ENCODE measurements at places on chromosomes 12 and 14.
A peak's percentile ranks its signal among the peaks of the same experiment; 100 is the strongest.

GRCh38 chr12:88638388-88638787 lies 58.1 kb upstream of the KITLG start:
- DNase-seq, result no peak

- DNase-seq, result no peak
These were observed 107.3 kb downstream of the RIMBP2 start for GRCh38 chr12:130608831-130609230.

GRCh38 chr12:116736962-116737773 lies 701 bp downstream of the SPRING1 start:
- peak; percentile 50 for DNase-seq

DNA sequence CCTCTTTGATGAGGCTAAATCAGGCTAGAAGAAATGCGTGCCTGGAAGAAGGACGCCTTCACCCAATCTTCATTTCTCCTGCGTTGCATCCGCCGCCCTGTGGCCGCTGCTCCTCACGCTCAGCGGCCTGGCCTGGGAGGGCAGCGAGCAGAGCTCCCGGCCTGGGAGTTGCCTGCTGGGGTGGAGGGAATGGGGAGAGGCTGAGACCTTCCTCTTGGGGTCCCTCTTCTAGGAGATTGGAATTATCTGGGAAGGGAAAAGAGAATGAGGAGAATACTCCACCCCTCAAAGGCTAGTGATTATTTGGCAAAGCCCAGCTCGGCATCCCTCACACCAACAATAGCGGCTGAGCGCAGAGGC lies 2.4 kb upstream of the HOXC12 start:
- DNase-seq, result peak; percentile 64

DNA sequence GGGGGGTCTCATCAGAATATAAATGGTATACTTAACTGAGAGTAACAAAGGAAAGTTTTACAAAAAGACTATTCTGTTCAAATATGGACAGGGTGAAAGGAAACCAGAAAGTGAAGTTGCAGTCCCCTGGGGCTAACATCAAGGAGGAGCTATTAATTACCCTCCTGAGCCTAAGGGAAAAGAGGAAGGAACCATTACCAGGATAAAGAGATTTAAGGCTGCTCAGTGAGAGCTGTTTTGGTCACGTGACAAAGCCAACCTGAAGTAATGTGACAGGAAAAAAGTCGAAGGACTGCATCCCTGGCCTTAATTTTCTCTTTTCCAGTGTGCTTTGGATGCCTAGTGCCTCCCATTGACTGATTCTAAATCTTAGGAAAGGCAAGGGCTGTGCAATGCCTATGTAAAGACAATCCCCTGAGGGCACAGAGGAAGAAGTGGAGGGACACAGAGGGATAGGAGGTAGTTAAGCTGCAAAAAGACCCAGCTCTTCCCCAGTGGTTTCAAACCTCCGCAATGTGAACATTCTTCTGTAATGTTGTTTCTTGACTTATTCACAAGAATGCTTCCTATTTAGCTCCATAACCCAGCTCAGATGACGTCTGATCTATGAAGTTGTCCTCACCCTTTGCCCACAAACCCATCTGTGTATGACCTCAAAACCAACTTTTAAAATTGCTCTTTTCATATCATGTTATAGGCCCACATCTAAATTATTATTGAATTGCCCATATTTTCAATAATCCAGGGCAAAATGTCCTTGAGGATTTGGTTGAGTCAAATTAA lies 187.7 kb upstream of the DCN start:
- no peak for DNase-seq

GRCh38 chr12:68121143-68121542 lies 38.4 kb downstream of the IFNG start:
- no peak for DNase-seq

DNA sequence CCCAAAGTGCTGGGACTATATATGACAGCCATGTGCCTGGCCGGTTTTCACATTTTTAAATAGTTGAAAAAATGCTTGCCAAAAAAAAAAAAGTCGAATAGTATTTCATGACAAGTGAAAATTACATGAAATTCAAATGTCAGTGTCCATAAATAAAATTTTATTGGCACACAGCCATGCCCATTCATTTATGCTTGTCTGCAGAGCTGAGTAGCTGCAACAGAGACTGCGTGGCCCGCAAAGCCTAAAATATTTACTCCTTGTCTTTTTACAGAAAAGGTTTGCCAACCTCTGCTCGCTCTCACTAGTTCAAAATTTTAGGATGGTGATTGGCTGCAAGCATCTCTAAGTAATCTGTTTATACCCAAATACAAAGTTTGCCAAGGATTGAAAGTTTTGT lies 49.2 kb downstream of the TESC start:
- no peak for DNase-seq

DNA sequence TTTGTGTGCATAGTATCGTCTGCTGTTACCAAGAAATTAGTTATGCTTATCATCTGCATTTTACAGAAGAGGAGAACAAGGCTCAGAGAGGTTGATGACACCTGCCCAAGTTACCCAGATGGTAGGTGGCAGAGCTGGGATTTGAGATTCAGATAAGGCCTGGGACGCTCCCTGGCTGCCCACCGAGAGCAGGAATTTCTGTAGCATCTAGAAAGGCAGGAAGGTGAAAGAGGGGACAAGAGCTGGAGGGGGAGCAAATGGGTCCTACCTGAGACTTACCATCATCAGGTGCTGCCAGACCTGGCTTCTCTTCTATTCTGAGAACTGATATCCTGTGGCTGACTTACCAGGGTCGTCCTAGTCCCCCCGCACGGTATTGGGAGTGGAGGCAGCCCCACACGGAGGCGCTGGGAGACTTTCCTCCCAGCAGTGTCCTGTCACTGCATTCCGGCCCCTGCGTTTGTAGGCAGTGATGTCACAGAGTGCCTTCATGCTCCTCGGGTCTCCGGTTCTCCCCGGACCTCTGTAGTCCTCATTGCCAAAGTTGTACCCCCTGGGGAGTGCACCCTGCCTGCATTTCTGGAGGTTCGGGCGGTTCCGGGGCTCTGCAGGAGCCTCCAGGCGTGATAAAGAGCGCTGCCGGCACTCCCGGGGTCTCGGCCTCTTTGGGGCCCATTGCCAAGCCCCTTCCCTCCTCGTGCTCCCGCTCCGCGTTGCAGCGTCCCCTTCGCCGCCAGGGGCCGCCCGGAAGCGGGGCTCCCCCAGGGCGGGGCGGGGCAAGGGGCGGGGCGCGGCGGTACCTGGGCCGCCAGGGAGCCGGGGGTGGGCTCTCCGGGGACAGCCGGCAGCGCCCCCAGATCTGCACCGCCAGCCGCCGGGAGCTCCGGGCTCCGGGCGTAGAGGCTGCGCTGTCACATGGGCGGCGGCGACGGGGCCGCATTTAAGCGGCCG lies at the start of gene CABP1:
TSS of gene CABP1 (plus strand) at position 856 of the 951 bp plus-strand sequence. CDS start at position 916, 60 bp downstream.
- DNase-seq, result peak; percentile 85

DNA sequence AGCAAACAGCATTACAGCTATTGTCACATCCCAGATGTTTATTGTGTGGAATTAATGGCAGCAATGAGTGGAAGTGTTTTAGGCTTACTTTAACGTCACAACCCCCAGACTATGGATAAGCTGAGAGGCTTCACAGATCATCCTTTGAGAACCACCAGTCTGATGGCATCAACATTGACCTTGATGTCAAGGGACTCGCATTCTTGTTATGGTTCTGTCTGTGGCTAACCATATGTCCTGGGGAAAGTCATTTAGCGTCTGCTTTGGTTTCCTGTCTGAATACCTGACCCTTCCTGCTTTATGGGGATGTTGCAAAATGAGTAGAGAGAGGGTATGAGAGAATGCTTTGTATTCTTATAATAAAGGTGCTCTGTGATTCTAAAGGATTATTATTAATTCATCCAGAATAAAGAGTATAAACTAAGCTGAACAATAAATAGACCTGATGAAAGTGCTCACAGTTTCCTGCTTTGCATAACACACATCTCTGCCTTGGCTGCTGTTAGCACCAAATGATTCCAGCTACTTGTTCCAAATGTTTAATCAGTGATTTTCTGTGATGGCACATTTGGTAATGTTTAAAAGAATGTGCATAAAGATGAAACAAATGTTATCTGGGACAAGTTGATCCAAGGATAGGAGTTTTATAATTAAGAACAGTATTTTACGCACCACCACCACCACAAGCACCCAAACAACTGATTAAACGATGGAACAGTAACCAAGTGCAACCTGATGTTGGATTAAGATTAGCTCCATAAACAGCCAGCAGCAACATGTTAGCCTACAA lies 116.9 kb upstream of the LRIG3 start:
- no peak for DNase-seq

GRCh38 chr14:72186523-72186922 lies 254.3 kb downstream of the RGS6 start:
- no peak for DNase-seq

DNA sequence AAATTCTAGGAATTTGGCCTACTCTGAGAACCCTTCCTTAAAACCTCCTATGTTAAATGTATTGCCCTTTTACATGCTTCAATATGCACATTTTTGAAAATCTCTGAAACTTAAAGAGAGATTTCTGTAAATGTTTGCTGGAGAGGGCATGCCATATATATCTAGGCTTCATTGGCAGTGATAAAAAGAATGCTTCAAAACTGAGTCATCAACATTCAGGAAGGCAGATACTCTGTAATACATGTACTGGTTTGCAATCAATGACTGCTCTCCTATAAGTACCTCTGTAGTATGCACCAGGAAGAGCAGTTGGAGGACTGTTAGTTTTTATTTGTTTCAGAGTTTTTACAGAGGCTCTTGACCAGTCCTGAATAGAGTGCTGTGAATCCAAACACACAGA lies 739.9 kb downstream of the SLC16A7 start:
- DNase-seq, result no peak

DNA sequence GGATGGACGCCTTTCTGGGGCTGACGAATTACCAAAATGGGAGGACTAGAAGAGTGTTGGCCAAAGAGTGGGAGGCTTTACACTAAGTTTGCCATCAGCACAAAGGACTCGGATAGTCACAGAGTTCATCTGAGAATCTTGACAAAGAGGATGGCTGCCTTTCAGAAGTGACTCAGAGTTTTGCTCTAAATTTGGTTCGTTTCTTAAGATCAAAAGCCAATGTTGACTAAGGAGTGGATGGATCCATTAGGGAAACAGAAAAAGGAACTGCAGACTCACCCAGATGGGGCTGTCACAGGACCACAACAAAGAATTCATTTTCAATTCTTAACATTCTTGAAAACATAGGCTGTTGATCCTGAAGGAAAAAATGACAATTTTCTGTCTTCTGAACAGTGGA lies 81.3 kb upstream of the DUSP6 start:
- no peak for DNase-seq

DNA sequence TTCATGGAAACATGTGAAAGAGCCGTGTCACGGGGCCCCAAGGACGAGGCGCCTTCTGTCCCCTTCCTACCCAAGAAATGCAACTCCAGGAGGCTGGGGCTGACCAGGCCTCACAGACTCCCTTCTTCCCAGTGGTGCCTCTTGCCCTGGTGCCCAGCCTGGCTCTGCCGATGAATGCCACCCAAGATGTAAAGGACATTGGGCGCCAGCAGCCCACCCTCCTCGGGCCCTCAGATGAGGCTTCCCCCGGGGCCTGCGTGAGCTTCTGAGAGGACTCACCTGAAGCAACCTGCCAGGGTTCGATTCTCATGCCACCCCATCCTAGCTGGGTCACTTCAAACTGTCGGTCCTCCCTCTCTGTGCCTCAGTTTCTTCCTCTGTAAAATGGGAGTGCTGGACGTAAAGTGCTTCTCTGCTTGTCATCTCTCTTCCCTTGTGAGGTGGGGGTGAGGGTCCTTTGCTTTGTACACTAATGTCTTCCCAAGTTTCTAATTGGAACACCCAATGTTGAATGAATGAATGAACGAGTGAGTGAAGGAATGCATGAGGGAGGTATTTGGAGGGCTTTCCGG lies 10.8 kb downstream of the FAM222A start:
- DNase-seq, result no peak

DNA sequence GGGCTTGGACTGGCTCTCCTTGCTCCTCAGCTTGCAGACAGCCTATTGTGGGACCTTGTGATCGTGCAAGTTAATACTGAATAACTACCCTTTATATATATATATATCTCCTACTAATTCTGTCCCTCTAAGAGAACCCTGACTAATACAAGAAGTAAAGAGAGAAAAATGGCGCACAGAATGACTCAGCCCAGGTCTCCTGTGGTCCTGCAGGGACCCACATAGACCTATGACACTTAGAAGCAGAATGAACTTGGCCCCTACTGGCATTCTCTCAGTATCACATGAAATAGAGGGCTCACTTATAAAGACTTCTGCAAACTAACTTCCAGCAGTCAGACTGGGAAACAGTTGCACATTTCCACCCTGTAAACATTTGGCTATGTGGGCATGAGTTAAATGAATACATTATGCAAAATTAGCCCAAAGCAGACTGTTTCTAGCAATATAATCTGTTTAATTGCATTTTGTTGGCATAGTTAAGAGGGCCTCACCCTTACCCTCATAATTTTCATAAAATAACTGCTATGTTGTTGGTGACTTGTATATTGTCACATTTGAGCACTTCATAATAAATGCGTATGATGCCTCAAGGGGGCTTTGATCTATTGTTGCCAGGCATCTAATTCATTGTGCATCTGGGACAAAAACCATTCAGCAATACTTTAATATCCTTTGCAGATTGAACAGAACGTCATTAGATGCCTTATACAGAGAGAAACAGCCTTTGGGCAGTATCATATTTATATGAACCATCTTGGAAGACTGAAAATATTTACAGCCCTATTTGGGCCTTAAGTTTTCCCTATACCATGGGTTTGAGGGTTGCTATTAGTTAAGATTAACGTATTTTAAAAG lies 349.7 kb upstream of the DIO2 start:
- DNase-seq, result no peak

- DNase-seq, result no peak
These were observed 65.2 kb upstream of the AP4S1 start for GRCh38 chr14:30960216-30960615.

GRCh38 chr12:89882792-89883191 lies 174.2 kb upstream of the ATP2B1 start:
- no peak for DNase-seq

DNA sequence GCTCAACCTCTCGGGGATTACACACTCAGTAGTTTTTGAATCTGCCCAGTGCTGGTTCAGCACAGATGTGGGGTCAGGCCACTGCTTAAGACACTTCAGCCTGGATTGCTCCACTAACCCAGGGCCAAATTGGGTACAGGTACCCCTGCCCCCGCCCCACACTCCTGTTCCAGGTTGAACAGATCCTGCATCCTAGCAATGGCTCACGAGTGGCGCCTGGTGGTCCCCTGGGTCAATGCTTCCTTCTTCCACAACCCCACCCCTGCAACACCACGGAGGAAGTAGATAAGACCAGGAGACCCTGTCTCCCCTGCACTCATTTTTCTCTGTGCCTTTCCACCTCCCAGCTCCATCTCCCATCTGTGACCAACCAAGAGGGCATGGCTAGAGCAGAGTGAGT lies 108.4 kb downstream of the ESRRB start:
- no peak for DNase-seq

DNA sequence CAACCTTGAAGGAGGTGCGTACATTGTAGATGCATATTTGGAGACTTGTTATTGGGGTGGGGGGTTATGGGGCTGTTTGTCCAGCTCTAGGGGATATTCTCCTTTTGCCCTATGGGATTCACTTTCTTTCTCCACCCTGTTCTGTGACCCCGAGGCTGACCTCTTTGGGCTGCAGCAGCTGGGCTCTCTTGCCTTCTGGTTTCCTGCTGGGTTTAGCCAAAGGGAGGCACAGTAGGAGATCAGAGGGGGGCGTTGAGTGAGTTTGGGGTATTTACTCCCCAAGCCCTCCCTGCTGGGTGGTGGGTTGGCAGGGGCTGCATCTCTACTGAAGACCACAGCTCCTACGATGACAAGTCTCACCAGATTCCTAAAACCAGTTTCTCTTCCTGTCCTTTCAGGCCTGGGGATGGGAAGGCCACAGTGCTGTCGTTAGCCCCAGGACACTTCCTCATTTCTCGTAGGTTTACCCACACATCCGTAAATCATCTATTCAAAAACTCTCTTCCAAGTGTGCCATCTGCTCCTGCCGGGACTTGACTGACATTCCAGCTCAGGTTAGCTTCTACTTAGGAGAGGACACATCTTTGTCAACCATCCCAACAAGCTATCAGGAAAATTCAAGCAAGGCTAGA lies 127.1 kb downstream of the TMEM30B start:
- DNase-seq, result no peak

Measured in SK-N-SH (cell line).